Glomerular endothelial cell (primary cell): ENCODE measurements at places on chromosomes 11 and 22.

- DNase-seq: no peak
Observed at GRCh38 chr11:70606248-70606950, 208.1 kb downstream of the CTTN start.

- no peak for DNase-seq
Observed at GRCh38 chr11:107563702-107564101, 1.8 kb downstream of the ALKBH8 start.

DNA sequence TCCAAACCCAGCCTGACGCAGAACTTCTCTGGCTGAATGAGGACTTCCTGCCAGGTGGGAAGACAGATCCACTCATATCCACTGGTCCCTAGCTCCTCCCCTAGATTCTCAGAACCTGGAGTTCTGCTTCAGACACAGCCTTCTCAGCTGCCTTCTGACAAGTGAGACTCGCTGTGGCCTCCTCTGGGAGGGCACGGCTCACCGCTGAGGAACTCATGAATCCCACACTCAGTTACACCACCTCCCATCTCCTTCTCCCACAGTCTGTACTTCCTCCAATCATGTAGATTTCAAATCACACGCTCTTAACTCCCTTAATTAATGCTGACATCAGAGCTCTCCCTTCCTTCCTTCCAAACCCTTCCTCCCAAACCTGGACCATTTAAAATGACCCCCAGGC lies 86.4 kb upstream of the TMEM45B start:
- no peak for DNase-seq

DNA sequence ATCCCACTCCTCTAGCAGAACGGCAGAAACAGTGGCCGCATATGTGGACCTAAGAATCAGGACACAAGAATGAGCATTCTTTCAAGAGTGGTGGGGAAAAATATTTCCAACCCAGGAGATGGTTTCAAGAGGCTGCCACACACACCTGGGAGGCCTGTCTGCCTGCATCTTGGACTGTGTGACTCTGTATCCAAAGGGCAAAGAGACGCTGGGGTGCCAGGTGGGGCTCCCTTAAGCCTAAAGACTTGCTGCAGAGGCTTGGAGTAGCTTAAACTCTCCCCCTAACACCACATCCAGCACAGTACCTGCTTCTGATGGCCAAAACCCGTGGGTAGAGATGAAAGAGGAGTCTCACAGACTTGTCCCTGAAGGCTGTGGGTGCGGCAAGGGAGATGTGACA lies 3.5 kb downstream of the CXCR5 start:
- DNase-seq: no peak

- DNase-seq: no peak
Observed at GRCh38 chr22:32823024-32823730, 21.7 kb downstream of the TIMP3 start.

DNA sequence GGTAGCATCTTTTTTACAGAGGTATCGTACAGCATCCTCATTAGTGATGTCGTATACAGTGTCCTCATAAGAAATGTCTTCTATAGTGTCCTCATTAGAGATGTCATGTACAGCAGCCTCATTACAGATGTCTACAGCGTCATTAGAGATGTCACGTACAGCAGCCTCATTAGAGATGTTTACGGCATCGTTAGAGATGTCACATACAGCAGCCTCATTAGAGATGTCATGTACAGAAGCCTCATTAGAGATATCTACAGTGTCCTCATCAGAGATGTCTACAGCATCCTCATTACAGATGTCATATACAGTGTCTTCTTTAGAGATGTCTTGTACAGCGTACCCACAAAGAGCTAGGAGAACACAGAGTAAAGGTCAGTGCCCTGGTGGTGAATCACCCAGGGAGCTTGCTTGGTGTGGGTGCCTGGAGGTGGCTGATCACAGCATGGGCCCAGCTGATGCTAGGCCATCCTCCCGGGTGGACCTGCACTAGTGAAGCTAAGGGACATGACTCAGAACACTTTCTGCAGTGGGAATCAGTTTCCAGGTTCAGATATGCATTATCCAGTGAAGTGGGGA lies 109.2 kb downstream of the IGLL1 start:
- DNase-seq: no peak

DNA sequence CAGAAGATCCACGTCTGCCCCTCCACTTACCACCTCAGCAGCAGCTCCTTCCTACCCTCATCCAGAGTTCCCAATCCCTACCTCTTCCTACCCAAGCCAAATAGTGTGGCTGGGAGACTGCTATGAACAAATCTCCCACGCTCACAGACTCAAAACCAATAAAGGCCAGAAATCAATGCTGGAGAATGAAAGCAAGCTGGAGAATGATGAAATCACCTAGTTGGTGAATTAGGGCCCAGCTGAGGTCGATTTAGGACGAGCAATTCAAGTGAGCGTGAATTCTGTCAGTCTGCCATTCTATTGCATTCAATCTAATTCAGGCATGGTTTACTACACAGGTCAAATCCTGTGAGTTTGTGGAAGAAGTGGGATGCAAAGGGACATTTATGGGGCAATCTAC lies 22.5 kb downstream of the COMMD9 start:
- DNase-seq: no peak
